Fibroblast of the aortic adventitia (primary cell): ENCODE measurements at places on chromosomes 3 and 15. TPM values are rescaled to one million over a fixed set of nuclear protein-coding genes. Genes with fewer than 3 reads are reported as not detected.

Gene NANOGP8
- 0.81 TPM in 1 of 2 replicates, not detected in the other for total RNA-seq

Gene FAM131A
- total RNA-seq, result 14.0 and 19.1 TPM in 2 replicates

Gene CLRN1
- total RNA-seq, result not detected in 2 replicates

Gene WDR53
- 6.5 and 7.1 TPM in 2 replicates for total RNA-seq

Gene TTLL13
- total RNA-seq, result 0.09 TPM in 1 of 2 replicates, not detected in the other

Gene SIDT1
- total RNA-seq, result not detected in 2 replicates

Gene RLBP1
- total RNA-seq, result not detected in 2 replicates

Gene SLC22A14
- total RNA-seq, result not detected in 2 replicates

Gene ROBO1
- 25.3 and 34.2 TPM in 2 replicates for total RNA-seq

Gene CTXN2
- not detected in 2 replicates for total RNA-seq

Gene SLC38A3
- total RNA-seq, result 0.27 TPM in 1 of 2 replicates, not detected in the other

Gene ZDHHC19
- not detected in 2 replicates for total RNA-seq

Gene CCDC39
- 0.27 and 8.1 TPM in 2 replicates for total RNA-seq

Gene KNL1
- 1.3 and 35.9 TPM in 2 replicates for total RNA-seq

Gene RBP2
- total RNA-seq, result not detected in 2 replicates

Gene HTR3E
- not detected in 2 replicates for total RNA-seq

Gene SH3GL3
- total RNA-seq, result 0.09 and 2.1 TPM in 2 replicates

Gene AGBL1
- total RNA-seq, result not detected in 2 replicates

Gene RBPMS2
- total RNA-seq, result 0.09 TPM in 1 of 2 replicates, not detected in the other

Gene GP5
- 0.09 and 0.49 TPM in 2 replicates for total RNA-seq

Gene SQOR
- total RNA-seq, result 79.5 and 101 TPM in 2 replicates

Gene FOXB1
- total RNA-seq, result not detected in 2 replicates

Gene GNAT1
- total RNA-seq, result not detected in 2 replicates

Gene PLXNB1
- 30.0 and 59.5 TPM in 2 replicates for total RNA-seq

Gene CCR4
- under 0.01 TPM in 1 of 2 replicates, not detected in the other for total RNA-seq

Gene SGO1
- total RNA-seq, result 0.90 and 14.5 TPM in 2 replicates

Gene TM4SF4
- 0.45 TPM in 1 of 2 replicates, not detected in the other for total RNA-seq

Gene MAP2K5
- 8.9 and 9.6 TPM in 2 replicates for total RNA-seq

Gene PPP1R14D
- not detected in 2 replicates for total RNA-seq

Gene BFSP2
- total RNA-seq, result not detected in 2 replicates

Gene PGBD4
- 1.6 and 2.2 TPM in 2 replicates for total RNA-seq

Gene PSTPIP1
- 0.18 TPM in 1 of 2 replicates, not detected in the other for total RNA-seq

Gene GABRA5
- total RNA-seq, result not detected in 2 replicates

Gene SCAANT1
- not detected in 2 replicates for total RNA-seq

Gene TUSC7
- total RNA-seq, result not detected in 2 replicates

Gene RASL12
- 1.7 and 1.9 TPM in 2 replicates for total RNA-seq

Gene ZNF501
- 7.6 and 13.1 TPM in 2 replicates for total RNA-seq

Gene PLA2G4E
- total RNA-seq, result not detected in 2 replicates

Gene KPNA1
- total RNA-seq, result 31.6 and 47.3 TPM in 2 replicates

Gene FAM107A
- 0.54 TPM in 1 of 2 replicates, not detected in the other for total RNA-seq

Gene ARNT2
- total RNA-seq, result 9.4 and 12.7 TPM in 2 replicates

Gene POLQ
- 0.49 and 10.1 TPM in 2 replicates for total RNA-seq

Gene HRH1
- total RNA-seq, result 7.4 and 20.6 TPM in 2 replicates

Gene B4GALT4
- 22.4 and 41.3 TPM in 2 replicates for total RNA-seq
